ENCODE measurements at places on chromosomes 4 and X. TPM values are rescaled to one million over a fixed set of nuclear protein-coding genes. Genes with fewer than 3 reads are reported as not detected.
A peak's percentile ranks its signal among the peaks of the same experiment; 100 is the strongest.

JCHAIN gene
- total RNA-seq = not detected

- H3K36me3 ChIP-seq = no peaks in the 10 kb centered on the region
- H3K27ac ChIP-seq = no peak overlapping the region
- no peaks in the 10 kb centered on the region for H3K4me1 ChIP-seq
- DNase-seq = no peak
Measured at GRCh38 chr4:71009086-71009485, 15.6 kb downstream of the DCK start.

GRCh38 chr4:48081196-48081595, 52.9 kb downstream of the TXK start:
- peak overlapping the region; percentile 86 for H3K27ac ChIP-seq
- H3K4me1 ChIP-seq = peaks cover 53% of the 10 kb centered on the region
- H3K36me3 ChIP-seq = peaks cover 9% of the 10 kb centered on the region
- H3K4me3 ChIP-seq = no peak overlapping the region
- peak; percentile 77 for DNase-seq

DNA sequence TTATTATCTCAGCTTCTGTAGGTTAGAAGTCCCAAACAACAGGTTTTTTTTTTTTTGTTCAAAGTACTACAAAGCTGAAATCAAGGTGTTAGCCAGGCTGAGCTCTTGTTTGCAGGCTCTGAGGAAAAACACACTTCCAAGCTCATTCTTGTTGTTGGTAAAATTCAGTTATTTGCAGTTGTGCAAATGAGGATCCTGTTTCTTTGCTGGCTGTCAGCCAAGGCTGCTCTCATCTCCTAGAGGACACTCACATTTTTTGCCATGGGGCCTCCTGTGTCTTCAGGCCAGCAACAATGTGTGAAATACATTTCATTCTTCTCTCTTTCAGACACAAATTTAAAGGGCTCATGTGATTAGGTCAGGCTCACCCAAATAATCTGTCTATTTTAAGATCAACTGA, 60.3 kb upstream of the HSD17B10 start:
- H3K27me3 ChIP-seq = no peaks in the 10 kb centered on the region
- DNase-seq = no peak
- H3K4me1 ChIP-seq = no peaks in the 10 kb centered on the region
